ENCODE measurements at places on chromosomes 12 and 14. TPM values are rescaled to one million over a fixed set of nuclear protein-coding genes. Genes with fewer than 3 reads are reported as not detected.
A peak's percentile ranks its signal among the peaks of the same experiment; 100 is the strongest.

The FAIM2 gene
- total RNA-seq, result 2.9 TPM

The MYH7 gene
- not detected for total RNA-seq

DNA sequence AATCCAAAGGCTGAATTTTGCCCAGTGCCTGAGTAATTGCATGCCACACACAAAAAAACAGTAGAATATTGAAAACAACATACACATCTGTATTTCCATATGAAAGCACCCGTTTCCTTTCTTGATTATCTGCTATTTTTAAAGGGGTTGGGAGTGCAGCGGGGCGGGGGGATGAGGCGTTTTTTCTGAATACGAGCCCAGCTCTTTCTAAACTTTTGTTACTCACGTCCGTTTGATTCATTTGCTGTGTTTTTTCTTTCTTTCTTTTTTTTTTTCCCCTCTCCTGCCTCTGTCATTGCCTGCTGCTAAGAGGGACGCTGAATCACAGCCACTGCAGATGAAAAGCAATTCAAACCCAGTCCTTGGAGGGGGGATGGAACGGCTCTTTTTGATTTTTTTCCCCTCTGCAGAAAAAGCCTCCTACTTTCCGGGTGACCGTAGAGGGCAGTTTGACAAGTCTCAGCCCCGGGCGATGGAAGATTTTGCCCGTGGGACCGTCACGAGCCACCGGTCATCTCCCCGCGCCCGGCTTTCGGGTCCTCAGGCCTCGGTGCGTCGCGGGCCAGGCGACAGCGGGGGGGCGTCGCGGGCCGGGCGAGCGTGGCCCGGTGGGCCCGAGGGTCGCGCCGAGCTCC, 572 bp upstream of the RASSF8 start:
- H3K27ac ChIP-seq, result peak overlapping the region; percentile 93
- H3K4me3 ChIP-seq, result peak overlapping the region; percentile 76
- H3K27me3 ChIP-seq, result peaks cover 28% of the 10 kb centered on the region

GRCh38 chr12:4909410-4909733, 333 bp upstream of the KCNA1 start:
- H3K4me1 ChIP-seq, result peaks cover 17% of the 10 kb centered on the region
- no peaks in the 10 kb centered on the region for H3K36me3 ChIP-seq
- no peak for DNase-seq
- H3K27ac ChIP-seq, result no peak overlapping the region
- H3K4me3 ChIP-seq, result no peak overlapping the region

GRCh38 chr12:4700621-4701026, 19.6 kb upstream of the GALNT8 start:
- no peak overlapping the region for H3K4me3 ChIP-seq
- H3K27me3 ChIP-seq, result peaks cover 47% of the 10 kb centered on the region
- no peaks in the 10 kb centered on the region for H3K36me3 ChIP-seq
- H3K27ac ChIP-seq, result no peak overlapping the region
- no peaks in the 10 kb centered on the region for H3K4me1 ChIP-seq
- no peak for DNase-seq
